ENCODE measurements at places on chromosomes 3 and 15.

GRCh38 chr3:134337071-134337482 is 37.2 kb downstream of the AMOTL2 start:
- no peak for DNase-seq

GRCh38 chr3:46664188-46664970 is 29.1 kb downstream of the ALS2CL start:
- no peak for DNase-seq

DNA sequence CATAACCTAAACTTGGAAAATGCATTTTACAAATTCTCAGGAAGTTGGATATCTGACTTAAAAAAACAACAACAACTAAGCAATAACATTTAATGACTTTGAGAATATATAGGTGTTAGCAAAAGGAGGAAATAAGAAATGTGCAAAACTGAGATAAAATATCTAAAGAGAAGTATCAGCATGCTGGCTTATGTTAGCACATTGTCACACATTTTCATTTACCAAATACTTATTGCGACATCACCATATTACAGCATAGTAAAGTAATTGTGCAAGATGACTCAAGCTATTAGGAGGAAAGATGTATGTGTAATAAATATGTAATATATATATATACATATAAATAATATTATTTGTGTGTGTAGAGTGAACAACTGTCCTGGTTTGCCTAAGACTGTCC is 9.2 kb downstream of the PTX3 start:
- no peak for DNase-seq

DNA sequence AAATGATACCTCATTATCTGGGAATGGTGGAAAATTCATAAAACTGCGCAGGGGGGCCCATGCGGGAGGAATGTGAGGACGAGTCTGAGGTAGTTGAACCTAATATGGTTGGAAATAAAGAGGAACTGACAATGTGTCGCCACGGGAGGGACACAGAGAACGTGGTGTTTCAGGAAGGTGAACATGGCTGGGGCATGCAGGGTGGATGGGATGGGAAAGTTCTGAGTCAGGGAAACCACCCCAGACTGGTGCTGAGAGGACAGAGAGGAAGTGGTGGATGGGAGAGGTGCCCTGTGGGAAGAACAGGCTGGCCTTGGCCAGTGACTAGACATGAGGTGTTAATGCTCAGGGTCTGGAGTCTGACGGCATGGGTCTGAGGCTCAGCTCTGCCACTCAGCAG is 137.1 kb upstream of the WNT5A start:
- no peak for DNase-seq

DNA sequence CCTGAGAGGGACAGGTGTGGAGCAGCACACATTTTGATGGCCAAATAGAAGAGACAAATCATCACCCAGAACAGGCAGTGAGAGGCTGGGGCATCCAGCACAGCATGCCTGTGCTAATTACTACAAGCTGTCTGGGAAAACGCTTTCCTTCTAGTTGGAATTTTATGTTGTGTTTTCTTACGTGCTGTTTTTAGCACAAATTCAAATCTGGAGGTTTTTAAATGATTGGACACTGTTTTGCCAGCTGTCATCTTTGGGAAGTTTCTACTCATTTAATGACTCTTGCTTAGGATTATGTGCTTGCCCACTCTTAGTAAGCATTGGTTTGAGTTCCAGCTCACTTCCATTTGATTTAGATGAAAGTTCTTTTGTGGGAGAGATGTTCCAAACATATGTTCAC is 43.5 kb downstream of the EAF1 start:
- DNase-seq = no peak

- no peak for DNase-seq
Observed at GRCh38 chr3:13007251-13007941, 65.8 kb downstream of the IQSEC1 start.

DNA sequence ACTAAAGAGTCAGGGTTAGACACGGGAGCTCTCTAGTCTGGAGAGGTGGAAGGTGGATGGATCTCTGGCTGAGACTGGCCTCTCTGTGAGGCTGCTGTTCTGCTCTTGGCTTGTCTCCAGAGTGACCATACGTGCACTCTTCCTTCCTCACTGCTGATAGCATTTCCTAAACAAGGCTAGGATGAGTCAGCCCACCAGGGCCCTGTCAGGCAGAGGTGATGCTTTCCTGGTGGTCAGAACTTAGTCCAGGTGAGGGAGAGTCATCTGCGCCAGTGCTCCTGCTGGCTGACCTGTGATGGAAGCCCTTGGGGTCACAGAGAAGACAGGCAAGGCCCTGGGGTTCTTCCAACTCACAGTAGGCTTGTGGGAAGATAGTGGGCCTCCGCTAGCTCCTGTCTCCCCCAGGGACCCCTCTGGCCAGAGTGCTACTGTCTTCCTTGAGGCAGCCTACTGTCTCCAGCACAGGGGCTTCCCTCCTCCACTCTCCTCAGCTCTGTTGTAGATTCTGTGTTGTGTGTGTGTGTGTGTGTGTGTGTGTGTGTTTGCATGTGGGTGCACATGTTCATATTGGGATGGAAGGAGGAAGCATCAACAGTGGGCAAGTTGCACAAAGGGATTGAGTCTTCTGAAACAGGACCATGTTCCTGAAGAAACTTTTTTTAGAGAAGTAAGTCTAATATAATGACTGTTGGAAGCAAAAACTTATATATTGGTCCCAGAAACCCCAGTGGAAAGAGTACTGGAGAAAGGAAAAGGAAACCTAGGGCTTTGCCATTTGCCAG is 16.5 kb downstream of the ALPK3 start:
- no peak for DNase-seq

DNA sequence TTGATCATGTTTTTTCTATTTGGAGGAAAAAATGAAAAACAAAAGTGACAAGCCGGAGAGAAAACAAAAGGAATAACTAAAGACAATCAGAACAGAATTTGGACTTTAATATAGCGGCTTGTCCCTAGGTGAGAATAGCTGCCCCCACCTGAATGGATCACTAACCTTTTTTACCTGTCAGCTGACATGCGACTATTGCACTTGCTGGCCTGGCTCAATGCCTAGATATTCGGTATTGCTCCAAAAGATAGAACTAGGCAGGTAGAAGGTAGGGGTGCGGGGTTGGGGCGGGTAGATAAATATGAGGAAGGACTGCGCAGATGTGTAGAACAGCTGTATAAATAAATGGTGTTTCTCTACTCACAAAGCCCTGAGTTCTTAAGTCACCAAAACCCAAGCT is 650 bp upstream of the MORC1 start:
- no peak for DNase-seq

GRCh38 chr3:140834266-140835037 is 107.2 kb upstream of the SLC25A36 start:
- no peak for DNase-seq

DNA sequence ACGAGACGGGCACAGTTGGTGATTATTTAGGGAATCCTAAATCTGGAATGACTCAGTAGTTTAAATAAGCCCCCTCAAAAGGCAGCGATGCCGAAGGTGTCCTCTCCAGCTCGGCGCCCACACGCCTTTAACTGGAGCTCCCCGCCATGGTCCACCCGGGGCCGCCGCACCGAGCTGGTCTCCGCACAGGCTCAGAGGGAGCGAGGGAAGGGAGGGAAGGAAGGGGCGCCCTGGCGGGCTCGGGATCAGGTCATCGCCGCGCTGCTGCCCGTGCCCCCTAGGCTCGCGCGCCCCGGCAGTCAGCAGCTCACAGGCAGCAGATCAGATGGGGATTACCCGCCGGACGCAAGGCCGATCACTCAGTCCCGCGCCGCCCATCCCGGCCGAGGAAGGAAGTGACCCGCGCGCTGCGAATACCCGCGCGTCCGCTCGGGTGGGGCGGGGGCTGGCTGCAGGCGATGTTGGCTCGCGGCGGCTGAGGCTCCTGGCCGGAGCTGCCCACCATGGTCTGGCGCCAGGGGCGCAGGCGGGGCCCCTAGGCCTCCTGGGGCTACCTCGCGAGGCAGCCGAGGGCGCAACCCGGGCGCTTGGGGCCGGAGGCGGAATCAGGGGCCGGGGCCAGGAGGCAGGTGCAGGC is 318.0 kb downstream of the FGF12 start:
- no peak for DNase-seq

GRCh38 chr3:55174747-55175146 is 246.9 kb upstream of the LRTM1 start:
- DNase-seq = no peak

DNA sequence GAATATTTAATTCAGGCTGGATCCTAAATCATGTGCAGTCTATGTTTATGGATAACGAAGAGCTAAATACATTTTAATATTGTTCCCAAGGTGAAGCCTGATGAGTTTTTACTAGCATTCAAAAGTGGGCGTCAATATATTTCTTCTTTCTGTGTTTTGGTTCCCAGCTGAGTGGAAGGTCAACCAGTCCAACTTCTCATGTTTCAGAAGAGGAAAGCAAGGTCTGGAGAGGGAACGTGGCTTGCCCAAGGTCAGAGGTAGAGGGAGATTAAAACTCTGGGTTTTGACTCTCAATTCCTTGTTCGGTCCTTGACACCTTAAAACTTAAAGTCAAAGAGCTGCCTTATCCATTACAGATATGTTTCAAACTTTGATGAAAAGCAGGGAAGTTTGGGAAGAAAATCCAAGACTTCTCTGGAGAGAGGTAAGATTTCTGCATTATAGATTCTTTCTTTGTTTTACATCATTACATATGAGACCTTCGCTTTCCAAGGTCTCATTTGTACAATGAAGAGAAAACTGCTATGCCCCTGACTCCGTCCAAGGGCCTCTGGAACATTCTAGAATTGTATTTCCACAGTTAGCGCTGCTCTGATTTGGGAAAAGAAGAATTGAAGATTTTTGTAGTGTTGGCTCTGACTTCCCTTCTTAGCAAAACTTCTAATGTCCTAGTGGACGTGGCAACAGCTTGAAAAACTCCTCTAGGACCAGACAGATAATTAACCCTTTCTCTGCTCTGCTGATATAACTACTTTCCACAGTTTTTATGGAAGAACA is 57.7 kb upstream of the HES1 start:
- no peak for DNase-seq

DNA sequence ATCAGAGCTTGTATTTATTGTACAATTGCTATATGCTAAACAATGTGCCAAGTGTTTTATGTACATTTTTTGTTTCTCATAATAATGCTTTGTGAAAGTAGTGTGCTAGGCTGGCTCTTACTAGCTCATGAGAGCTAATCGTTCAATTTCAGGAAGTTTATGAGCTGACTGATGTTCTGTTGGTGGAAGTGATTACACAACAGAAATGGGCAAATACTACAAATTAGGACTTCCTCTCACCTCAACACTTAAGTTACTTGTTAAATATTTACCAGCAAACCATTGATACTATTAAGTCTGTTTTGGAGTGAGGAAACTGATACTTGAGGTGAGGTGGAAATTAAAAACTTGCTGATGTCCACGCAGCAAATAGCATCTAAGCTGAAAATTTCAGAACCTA is 32.3 kb downstream of the SLC9C1 start:
- DNase-seq = no peak
